NCI-H2081 treated with DMSO at 0.1 percent for 48 hours (cell line): ENCODE measurements at places on chromosomes 16 and 17.

DNA sequence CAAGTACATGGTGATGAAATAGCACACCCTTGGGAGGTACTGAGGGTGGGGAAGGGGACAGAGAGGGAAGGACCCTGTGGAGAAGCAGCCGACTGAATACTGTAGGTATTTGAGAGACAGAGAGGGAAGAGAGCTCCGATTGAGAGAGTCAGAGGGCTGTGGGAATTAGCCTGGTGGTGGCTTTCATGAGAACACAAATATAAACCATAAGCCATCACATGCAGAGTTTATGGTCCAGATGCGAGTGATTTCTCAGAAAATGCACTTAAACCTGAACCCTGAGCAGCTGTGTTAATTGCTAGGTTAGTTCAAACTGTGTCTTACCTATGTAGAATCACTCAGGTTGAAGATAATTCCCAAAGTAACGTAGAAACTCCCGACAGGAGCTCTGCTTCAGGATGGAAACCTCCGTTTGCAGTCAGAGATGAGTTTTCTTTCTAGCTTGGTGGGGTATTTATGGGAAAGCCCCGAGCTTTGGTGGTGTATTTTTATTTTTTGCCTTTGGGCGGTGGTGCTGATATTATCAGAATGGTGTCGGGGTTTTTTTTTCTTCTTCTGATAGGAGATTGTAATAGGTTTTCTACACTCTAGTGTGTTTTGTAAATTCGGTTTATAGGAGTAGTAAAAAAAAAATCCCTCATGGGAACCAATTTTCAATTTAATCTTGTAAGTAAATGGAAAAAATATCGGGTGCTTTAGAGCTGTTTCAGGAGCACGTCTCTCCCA lies 184.9 kb upstream of the CACNG5 start:
- DNase-seq, result no peak

- no peak for DNase-seq
These were observed 604.7 kb upstream of the SOX9 start for GRCh38 chr17:71516149-71516548.

DNA sequence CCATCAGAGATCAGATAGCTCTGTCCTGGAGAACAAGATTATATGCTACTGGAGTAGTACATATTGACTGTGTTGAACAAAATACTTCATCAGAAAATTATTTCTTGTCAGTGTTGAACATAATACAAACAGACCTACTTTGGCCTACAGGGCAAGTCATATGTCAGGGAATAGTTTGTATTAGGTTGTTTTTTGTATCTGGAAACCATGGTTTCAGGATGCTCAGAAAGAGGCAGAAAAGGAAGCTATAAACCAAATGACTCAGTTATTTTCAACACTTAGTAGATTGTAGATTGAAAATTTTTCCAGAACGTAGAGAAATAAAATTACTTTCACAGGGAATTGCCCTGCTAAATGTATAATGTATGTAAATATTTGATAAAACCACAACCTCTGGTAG lies 198.4 kb downstream of the CYB561 start:
- no peak for DNase-seq

DNA sequence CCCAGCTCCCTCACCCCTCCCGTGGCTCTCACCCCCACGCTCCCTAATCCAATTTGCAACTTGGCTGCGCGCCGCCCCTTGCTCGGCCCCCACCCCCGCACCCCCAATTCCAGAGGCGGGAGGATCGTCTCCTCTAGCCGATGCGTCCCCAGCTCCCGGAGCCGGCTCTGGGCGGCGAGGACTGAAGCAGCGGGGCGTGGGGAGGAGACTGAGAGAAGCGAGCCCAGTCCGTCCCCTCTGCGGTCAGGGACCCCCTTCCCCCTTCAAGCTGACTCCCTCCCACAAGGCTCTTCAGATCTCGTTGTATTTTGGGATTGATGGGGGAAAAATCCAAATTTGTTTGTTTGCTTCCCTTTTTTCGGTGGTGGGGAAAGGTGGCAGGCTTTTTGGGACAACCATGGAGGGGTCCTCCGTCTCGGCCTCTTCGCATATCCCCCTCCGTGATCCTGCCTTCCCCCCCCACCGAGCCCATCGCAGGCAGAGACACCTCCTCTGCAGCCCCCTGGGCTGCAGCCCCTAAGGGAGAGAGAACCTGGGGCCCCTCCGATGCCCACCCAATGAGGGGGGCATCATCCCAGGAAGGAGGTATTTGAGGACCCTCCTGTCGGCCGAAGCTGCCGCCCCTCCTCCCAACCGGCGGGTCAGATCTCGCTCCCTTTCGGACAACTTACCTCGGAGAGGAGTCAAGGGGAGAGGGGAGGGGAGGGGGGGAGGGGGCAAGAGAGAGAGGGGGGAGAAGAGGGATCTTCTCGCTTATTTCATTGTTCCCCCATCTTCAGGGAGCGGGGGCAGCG lies 466 bp downstream of the NEUROD2 start:
- DNase-seq, result no peak

DNA sequence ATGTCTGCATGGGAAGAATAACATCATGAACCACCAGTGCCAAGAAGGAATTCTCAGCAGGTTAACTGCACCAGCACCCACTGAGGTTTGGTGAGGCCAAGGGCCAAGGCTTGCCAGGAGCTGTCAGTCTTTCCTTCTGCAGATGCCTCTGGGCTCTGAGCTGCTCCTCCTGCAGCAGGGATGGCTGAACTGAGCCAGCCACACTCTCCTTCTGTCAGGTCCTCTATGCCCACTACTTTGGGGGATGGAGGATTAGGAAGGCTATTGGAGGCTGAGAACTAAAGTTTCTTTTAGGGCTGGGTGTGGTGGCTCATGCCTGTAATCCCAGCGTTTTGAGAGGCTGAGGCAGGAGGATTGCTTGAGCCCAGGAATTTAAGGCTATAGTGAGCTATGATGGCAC lies 71.6 kb downstream of the PLXDC1 start:
- no peak for DNase-seq

- DNase-seq, result no peak
These were observed 85.6 kb upstream of the CIBAR2 start for GRCh38 chr16:85197611-85198566.

DNA sequence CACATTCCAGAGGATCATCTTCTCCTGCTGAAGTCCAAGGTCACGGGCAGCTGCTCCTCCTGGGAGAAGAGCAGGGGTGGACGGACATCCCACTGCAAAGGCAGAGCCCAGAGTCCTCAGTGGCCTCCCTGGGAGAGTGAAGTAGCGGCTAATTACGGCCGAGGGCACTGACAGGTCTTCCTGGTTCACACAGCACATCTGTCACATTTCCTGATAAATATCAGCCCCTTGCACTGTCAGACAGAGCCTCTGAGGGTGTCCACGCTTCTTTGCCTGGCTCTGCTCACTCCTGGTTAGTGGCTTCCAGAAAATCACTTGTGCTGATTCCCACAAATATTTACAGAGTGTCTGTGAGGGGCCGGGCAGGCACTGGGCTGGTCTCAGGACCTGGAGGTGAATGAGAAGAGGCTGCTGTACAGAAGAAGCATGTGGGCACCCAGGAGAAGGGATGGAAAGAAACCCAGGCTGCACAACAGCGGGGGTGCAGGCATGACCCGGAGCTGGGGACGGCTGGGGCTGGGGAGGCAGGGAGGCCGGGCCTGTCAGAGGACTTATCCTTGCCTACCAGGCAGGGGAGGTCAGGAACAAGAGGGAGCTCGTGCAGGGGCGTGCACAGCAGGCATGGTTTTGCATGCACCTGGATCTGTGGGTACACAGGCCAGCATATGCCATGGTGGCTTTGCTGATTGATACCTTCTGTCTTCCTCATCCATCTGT lies 258.2 kb upstream of the TNRC6C start:
- no peak for DNase-seq
